Activated T-cell treated with anti-CD3 and anti-CD28 coated beads for 24 hours (primary cell): ENCODE measurements at places on chromosomes 1 and 21.

GRCh38 chr1:179550746-179551682, 24.7 kb downstream of the NPHS2 start:
- no peak for DNase-seq

DNA sequence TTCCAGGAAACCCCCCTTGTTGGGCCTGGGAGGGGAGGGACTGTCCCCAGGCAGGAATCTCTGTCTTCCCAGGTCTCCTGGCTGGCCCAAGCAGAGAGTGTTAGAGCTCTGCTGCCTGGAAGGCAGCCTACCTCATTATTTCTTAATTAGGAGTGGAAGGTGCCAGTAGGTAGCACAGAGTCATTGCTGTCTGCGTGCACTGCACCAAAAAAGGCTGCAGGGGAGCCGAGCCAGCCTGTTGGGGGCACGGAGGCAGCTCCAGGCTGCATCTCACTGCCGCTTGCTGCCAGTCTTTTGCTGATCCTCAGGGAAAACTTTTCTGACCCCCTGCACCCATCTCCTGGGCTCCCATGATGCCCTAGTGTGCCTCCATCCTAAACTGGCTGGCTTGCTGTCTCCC, 58.1 kb downstream of the LRRN2 start:
- no peak for DNase-seq

DNA sequence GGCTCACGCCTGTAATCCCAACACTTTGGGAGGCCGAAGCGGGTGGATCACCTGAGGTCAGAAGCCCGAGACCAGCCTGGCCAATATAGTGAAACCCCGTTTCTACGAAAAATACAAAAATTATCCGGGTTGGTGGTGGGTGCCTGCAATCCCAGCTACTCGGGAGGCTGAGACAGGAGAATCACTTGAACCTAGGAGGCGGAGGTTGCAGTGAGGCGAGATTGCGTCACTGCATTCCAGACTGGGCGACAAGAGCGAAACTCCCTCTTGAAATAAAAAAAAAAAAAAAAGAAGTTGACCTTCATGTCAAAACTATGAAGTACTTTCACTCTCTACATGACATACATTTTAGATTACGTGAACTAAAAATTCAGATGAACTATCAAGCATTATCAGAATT, 153.7 kb downstream of the COL11A1 start:
- no peak for DNase-seq

GRCh38 chr1:235397733-235398132, 30.5 kb downstream of the TBCE start:
- DNase-seq, result no peak

DNA sequence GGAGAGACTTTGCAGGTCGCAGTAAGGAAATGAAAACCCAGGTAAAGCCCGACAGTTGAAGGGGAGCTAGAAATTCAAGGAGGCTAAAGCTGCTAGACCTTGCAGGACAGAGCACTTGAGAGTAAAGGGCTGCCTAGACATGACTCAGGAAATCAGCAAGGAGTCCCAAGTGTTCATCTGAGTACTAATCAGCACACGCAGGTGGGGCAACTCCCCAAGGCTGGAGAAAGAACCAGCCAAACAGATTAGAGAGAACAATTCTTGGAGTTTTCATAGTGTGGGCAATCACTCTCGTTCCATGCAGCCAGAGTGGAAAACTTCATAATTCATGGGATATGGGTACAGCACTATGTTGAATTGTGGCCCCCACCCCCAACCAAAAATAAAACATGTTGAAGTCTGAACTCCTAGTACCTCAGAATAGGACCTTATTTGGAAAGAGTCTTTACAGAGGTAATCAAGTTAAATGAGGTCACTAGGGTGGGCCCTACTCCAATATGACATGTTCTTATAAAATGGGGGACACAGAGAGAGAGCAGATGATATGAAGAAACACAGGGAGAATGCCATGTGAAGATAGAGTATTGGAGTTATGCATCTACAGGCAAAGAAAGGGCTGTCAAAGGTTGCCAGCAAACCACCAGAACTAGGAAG, 28.0 kb downstream of the SYDE2 start:
- DNase-seq, result no peak

DNA sequence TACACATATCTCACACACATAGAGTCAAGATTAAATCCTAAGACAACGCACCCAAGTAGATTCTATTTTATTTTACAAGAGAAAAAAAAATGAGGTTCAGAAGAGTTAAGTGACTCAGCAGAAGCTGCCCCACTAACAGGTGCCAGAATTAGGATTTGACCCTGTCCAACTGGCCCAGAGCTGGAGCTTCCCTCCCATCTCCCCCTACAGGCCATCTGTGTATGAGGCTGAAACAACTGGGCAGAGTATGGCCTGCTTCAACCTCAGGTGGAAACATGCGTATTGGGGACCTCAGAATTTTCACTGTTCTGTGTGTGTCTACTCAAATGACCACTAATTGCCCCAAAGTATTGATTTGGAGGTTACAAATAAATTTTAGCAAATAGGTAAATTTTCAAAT, 29.9 kb downstream of the PSMG1 start:
- no peak for DNase-seq
